ENCODE measurements at places on chromosomes 3 and 15.

- no peak for ATAC-seq
Observed at GRCh38 chr3:118760585-118761290, 273.9 kb downstream of the IGSF11 start.

- ATAC-seq: no peak
Observed at GRCh38 chr3:190694335-190695001, 168.0 kb downstream of the GMNC start.

GRCh38 chr15:58334803-58335202, 97.0 kb upstream of the LIPC start:
- ATAC-seq: no peak

GRCh38 chr3:127491909-127492308, 98.6 kb downstream of the TPRA1 start:
- no peak for ATAC-seq

DNA sequence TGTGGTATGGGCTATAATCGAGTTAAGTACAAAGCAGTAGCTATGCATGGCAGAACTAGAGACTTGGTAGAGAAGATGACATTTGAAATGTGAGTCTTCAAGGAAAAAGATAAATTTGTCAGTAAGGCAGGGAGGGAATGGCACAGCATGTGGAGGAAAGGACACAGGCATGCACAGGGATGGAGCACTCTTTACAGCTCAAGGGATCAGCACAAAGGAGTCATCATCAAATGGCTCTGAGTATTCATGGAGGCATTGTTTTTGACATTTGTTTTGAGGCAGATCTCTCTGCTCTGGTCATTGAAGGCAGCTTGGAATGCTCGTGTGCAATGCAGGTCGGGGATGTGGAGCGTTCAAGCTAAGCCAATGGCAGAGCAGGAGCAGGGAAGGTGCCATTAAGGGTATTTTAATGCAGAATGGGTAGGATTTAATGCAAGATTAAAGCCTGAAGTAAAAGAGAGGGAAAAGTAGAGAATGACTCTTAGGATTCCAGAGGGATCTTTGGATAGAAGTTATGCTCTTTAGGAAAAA, 213.0 kb downstream of the MYRIP start:
- no peak for ATAC-seq

GRCh38 chr15:52191207-52191606, at the start of gene GNB5:
Gene GNB5, minus strand, starts transcription at chr15:52191392. Its CDS starts 6,716 bp downstream, at chr15:52184676.
- ATAC-seq: no peak

DNA sequence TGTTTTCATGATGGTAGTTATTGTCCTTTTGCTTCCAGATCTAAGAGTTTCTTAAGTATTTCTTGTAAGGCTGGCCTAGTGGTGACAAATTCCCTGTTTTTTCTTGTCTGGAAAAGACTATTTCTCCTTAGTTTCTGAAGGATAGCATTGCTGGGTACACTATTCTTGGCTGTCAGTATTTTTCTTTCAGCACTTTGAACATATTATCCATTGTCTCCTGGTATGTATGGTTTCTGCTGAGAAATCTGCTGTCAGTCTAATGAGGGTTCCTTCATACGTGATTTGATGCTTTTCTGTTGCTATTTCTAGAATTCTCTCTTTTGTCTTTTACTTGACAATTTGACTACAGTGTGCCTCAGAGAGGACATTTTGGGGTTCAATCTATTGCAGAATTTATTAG, 134.3 kb downstream of the CGGBP1 start:
- no peak for ATAC-seq

DNA sequence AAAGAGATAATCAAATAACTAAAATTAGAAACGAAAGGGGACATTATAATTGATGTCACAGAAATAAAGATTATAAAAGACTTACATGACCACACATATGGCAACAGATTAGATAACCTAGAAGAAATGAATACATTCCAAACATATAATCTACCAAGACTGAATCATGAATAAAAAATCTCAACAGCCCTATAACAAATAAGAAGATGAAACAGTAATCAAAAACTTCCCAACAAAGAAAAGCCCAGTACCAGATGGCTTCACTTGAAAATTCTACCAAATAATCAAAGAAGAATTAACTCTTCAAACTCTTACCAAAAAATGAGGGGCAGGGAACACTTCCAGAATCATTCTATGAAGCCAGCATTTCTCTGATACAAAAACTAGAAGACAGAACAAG, 11.8 kb downstream of the TOP2B start:
- no peak for ATAC-seq

GRCh38 chr3:67357610-67358458, 296.6 kb downstream of the SUCLG2 start:
- ATAC-seq: no peak

DNA sequence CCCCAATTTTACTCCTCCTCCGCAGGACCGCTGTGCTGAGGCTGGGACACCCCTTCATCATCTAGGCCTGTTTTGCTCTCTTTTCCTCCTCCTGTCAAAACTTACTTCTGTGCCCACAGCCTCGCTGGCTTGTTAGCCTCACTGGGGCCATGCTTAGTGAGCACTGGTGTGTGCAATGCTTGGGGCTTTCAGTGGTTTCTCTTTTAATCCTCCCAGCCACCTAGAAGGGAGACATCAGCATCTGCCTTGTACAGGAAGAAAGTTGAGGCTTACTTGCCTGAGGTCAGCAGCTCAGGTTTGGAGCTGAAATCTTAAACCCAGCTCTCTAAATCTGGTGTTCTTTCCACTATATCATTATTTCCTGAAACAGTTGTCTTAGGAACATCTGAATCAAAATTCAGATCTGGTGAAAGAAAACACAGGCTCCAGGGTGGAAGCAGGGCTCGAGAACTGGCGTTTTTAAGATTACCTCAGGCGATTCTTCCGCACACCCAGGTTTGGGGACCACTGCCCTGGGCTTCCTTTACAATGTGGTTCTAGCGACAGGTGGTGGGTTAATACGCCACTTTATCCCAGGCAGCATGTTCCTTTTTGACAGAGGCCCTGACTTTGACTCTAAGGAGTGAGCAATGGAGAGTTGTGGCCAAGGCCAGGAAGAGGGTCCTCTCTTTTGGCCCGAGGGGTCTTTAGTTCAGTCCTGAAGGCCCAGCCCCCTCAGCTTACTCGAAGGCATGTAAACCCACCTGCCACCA, 3.8 kb downstream of the THSD4 start:
- ATAC-seq: no peak

DNA sequence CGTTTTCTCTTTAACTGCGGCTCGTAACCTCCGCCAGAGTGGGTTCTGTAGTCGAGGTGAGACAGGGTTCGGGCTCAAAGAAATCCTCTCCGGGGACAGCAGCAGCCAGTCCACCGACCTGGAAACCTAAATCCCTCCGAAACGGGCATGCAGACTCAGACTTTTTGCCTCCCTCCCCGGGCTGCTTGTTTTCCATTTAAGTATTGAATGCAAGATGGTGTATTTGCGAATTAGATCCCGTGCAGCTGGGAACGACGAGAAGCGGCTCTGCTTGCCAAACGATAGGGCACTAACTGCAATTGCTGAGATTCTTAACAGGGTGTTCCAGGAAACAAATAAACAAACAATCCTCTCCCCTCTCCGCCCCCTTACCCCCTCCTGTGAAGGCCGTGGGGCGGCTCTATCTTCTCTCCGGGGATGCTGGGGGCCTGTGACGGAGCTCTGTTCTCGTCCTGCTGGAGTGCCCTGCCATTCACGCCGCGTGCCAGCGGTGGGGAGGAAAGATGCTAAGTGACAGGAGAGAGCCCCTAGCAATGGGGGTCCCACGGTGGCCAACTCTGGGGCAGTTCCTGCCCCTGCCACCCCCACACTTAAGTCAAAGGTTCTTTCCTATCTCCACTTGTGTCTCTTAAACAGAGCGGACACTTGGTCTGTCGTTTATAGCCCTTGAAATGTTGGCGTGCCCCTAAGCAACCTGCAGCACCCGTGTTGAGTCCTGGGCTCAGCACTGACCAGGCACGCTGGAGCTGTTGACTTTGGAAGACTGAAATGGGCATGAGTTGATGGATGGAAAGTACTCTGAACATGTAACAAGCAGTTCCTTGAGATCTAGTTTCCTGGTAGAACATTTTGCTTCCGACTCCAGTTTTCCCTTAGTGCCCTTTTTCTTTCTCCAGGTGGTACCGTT, 1.3 kb upstream of the ETV5 start:
- ATAC-seq: no peak

GRCh38 chr15:82750831-82751180, 41.1 kb upstream of the AP3B2 start:
- peak; percentile 19 for ATAC-seq

DNA sequence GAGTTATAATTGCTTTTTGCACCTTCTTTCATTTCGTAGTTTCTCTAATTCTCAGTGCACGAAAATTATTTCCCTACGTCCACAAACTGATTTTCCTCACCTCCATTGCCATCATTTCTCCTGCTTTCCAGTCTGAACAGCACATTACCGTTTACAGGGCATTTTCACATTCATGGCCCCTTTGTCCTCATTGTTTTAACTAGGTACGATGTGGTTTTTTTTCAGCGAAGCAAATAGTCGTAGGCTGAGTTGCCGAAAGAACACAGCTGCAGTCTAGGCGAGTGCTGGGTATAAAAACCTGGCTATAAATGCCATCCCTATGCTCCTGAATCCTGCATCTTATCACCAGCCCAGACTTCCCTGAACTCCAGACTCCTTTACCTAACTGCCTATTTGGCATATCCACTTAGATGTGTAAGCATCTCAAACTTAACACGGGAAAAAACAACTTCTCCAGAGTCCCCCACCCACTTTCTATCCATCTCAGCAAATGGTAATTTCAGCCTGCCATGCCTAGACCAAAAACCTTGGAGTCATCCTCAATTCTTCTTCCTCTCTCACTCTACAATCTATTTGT, 691 bp upstream of the FSIP1 start:
- no peak for ATAC-seq

DNA sequence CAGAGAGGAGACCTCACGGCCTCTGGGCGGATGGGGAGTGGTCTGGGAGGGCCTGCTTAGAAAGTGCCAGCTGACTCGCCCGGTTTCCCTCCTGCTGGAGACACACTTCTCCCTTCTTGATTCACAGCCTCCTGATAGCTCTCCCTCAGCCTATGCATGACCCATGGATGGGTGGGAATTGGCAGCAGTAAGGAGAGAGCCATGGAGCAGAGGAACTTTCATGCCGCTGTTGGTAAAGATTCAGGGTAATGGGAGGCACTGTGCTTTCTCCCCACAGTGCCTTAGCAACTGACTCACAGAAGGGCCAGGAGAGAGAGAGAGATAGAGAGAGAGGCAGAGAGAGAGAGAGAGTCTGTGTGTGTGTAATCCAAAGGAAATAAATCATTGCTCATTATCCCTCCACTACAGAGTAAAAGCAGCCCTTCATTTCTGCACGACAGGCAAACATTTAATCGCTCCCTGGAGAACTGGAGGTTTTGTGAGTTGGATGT, 82.8 kb downstream of the SEMA5B start:
- no peak for ATAC-seq

DNA sequence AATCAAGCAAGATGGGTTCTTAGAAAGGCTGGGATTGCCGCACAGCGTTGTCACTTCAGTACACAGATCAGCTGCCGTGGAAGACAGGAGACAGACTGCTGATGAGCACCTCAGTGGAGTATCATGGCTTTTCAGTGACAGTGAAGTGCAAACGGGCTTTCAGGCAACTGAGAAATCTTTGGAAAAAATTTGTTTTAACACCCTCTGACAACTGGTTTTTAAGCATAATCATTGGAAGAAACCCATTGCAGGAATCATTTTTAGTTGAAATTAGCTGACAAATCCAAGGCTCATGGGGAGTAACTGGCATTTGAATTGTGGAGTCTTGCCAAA, 418.8 kb downstream of the OTOL1 start:
- no peak for ATAC-seq

- no peak for ATAC-seq
Observed at GRCh38 chr15:77762747-77763355, 130.1 kb upstream of the LINGO1 start.

- ATAC-seq: no peak
Observed at GRCh38 chr15:100266166-100266565, 75.6 kb downstream of the ADAMTS17 start.

GRCh38 chr3:190586631-190587011, 72.7 kb downstream of the IL1RAP start:
- ATAC-seq: peak; percentile 79

- no peak for ATAC-seq
Observed at GRCh38 chr3:7669641-7670040, 808.7 kb downstream of the GRM7 start.

- no peak for ATAC-seq
Observed at GRCh38 chr3:193805448-193805847, 212.4 kb downstream of the OPA1 start.

DNA sequence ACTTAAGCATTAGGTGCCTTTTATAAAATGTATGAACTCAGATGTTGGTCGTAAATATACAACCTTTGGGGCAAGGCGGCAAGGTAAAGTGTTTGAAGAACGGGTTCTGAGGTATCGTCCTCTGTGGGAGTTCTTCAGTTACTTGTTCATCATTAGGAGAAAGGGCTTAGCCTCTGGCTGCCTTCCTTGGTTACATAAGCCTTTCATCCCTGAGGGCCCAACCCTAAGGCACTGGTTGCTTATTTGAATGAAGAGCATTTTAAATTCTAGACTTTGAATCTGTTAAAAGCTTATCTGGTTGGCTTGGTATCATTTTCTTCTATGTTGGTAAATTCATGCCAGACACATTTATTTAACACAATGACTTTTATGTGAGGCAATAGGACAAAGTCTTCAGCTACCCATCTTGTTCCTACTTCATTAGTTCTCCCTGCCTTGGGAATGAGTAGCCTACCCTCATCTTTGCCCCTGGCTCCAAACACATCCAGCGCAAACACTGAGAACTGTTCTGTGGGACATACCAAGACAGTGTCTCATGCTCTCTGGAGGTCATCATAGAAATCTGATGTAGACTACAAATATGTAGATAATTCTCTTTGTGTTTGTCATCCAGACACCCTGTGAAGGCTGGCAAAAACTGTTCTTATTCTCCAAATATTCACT, 12.4 kb upstream of the CCDC80 start:
- ATAC-seq: no peak

DNA sequence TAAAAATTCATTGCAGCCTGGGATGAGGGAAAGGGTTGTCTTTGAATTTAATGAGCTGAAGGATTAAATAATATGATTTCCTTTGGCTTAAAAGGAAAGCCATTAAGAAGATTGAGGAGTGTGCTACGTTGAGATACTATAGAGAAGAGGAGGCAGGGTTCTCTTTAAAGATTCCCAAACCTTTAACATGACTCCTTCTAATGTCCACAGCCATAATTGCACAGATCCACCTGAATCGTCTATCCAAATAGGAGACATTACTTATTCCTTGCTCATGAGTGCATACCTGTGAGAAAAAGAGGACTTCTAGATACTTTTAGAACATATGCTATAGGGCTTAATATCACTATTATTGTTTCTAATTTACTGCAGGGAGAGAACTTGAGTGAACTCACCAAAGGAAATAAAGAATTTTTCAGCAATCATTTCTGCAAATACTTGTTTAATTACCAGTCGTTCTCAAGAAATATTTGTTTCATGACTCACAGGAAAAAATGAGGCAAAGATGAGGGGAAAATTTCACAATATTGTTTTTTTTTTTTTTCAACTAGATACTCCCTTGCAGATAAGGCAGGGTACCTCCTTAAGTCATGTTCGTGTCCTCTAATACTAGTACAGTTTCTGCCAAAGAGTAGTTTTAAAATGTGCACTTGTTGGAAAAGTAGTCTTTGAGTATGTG, 8.9 kb upstream of the SUCNR1 start:
- ATAC-seq: no peak

GRCh38 chr15:42171795-42172194, 15.4 kb upstream of the PLA2G4F start:
- no peak for ATAC-seq
